ENCODE measurements at places on chromosomes 2 and 18.

GRCh38 chr2:180247658-180248057 lies 240.6 kb upstream of the CWC22 start:
- no peak for DNase-seq

DNA sequence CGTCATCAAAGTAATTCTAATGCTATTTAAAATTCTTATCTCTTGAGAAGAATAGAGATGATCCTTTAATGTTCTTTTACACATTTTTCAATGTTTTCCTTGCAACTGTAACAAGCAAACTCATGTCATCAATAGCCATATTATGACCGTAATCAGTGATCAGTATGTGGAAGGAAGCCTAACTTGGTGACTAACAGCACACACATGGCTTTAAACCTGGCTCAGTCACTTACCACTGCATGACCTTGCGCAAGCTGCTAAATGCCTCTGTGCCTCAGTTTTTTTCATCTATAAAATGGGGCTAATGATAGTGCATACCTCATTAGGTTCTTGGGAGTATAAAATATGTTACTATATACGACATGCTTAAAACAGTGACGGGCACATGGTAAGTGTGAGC lies 149.7 kb downstream of the BCL2 start:
- no peak for DNase-seq

- no peak for DNase-seq
These were observed 80.6 kb downstream of the NRP2 start for GRCh38 chr2:205762881-205763280.

GRCh38 chr2:233361297-233361696 lies 7.0 kb downstream of the DGKD start:
- no peak for DNase-seq

- DNase-seq: no peak
These were observed 527.1 kb upstream of the NRXN1 start for GRCh38 chr2:51559026-51559425.

DNA sequence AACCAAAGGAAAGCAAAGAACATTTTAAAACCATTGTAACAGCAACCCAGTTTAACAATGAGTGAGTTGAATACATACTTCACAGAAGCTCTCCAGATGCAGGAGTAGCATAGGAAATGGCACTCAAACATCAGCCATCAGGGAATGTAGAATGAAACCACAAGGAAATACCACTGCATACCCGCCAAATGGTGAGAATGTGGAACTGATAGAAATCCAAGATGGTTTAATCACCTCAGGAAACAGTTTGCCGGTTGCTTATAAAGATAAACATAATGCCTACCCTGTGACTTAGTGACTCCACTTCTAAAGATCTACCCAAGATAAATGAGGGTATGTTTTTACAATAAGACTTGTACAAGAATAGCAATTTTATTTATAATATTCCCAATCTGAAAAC lies 132.0 kb downstream of the GALNT1 start:
- DNase-seq: no peak

DNA sequence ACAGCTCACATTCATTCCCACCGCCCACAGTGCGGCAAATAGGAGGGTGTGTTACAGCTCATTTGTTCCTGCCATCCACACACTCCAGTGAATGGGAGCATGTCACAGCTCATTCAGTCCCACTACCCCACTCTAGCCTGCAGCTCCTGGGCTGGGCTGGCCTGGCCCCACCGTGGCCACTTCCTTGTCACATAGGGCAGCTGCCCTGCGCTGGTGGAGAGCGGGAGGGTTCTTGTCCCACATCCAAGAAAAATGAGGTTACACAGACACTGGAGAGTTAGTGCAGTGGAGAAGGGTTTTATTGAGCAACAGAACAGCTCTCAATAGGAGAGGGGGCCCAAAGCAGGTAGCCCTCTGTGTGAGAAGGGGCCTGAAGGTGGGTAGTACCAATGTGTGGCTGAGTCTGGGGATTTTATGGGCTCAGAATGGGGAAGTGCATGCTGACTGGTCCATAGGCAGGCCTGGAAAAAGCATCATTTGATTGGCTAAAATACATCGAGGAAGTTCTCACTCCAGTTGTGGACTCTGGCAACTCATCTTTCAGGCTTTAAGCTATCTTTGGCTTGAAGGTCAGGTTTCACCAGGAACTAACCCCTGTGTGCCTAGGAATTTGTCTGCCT lies 249.7 kb downstream of the ETAA1 start:
- no peak for DNase-seq

- no peak for DNase-seq
These were observed at the start of gene SH3BP4 for GRCh38 chr2:234951664-234952269. TSS of gene SH3BP4 (plus strand) at chr2:234952017. CDS start at chr2:235035003, 82,986 bp downstream.

GRCh38 chr2:69055688-69056470 lies 42.9 kb downstream of the ANTXR1 start:
- DNase-seq: no peak

DNA sequence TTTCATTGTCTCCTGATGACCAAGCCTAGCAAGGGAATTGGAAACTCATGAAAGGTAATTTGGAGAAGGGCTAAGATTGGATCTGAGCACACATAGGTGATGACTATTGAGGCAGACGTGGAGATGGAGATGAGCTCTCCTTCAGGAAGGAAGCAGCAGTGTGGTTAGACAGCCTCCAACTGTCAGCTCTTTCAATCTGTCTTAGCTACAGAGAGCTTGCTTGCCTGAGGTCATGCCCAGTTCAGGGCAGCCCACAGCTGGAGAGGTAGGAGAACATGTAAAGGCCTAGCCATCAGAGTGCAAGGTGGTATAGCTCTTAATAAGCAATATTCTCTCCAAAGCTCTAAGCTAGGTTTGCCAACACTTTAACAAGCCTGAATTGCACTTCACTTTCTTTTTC lies 79.2 kb downstream of the THSD7B start:
- no peak for DNase-seq

GRCh38 chr18:9095297-9096006 lies 7.0 kb upstream of the NDUFV2 start:
- DNase-seq: no peak

DNA sequence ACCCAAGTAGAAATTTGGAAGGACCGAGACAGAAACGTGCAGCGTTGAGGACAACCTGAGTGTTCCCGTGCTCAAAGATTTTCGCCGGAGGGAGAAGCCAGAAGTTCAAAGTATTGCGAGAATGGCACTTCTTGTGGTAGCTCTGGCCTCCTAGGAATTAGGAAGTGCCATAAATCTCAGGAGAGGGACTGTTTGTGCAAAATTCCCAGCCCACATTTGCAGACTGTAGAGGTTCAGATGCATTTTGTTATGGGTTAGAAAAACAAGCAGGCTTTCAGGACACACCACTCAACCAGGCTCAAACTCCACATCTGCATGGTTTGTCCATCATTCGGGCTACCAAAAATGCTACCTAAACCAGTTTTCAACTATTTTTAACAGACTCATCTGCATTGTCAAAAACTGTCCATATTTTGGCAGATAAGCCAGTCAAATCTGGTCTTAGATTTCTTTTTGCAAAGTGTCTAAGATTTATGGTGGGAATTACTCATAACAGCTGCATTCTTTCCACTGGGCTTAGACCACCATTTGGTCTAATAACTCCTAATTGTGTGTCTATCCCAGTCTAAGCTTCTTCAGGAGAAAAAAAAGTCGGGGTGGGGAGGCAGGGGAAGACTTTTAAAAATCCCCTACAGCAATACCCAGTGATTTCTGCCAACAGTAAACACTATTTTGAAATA lies 422.9 kb downstream of the ARHGAP15 start:
- DNase-seq: no peak

- DNase-seq: no peak
These were observed 6.7 kb upstream of the SDC1 start for GRCh38 chr2:20231598-20232026.

DNA sequence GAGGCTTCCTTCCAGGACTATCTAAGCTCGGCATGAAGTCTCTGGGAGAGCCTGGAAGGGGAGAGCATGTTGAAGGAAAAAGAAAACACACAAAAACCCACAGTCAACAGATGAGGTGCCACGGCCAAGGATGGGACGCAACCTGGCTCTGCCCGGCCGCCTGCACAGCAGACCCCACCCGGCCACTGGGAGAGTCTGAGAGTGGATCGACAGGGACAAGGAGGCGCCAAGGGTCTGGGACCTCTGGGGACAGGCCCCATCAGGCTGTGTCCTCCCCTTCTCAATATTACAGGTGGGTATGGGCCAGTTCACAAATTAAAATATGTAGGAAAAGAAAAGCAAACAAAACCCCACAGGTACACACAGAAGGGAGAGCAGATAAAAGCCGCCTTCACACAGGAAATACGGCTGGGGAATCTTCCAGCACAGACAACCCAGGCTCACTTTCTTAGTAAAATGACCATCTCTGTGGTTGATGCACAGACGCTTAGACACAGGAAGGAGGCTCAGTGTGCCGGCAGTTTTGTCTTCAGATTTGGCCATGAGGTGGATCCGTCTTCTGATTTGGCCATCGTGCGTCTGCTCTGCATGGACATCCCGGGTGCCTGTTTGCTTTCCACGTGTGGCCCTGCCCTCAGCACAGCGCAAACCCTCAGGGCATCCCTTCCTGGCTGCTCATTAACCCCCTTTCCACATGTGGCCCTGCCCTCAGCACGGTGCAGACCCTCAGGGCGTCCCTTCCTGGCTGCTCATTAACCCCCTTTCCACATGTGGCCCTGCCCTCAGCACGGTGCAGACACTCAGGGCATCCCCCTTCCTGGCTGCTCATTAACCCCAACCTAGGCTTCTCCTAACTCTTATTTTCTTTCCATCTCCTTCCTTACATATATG lies 138.4 kb downstream of the EIPR1 start:
- no peak for DNase-seq

GRCh38 chr2:181164699-181165098 lies 184.3 kb downstream of the UBE2E3 start:
- DNase-seq: no peak

GRCh38 chr2:174120346-174120745 lies 128.0 kb downstream of the OLA1 start:
- no peak for DNase-seq

DNA sequence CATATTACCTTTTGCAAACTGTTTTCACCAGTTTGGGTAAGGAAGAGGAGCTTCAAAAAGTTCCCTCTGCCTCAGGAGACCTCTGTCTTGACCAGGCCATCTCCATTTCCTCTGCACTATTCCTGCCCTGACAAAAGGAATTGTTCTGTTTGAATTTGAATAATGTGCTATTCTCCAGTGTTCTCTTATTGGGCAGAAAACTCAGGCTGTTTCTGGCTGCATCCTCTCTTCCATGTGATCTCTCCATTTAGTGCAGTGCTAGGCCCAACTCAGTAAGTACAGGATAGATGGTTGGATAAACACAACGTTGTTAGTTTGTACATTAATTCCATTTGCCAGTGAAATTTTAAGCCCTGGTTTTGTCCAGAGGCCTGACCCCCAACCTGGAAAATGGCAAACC lies 102.2 kb upstream of the CELF4 start:
- no peak for DNase-seq

DNA sequence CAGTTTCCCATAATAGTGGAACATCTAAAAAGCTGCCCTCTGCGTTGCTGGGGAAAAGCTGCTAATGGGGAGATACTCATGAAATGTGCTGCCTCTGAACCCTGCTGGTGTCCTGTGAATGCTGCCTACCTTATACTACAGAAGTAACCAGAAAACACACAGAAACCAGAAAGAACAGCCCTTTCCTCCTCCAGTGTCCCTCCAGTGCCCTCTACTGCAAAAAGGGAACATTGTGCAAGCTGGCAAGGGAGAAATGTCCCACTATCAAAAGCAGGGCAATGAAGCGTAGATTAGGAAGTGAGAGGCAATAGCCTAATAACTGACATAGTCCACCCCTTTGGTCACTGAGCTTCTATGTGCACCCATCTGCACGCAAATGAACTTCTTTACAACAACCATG lies 162.7 kb upstream of the ETAA1 start:
- DNase-seq: no peak
